ENCODE measurements at places on chromosomes 1 and 21.

GRCh38 chr21:14751602-14752344, 205.7 kb upstream of the SAMSN1 start:
- no peak for ATAC-seq

DNA sequence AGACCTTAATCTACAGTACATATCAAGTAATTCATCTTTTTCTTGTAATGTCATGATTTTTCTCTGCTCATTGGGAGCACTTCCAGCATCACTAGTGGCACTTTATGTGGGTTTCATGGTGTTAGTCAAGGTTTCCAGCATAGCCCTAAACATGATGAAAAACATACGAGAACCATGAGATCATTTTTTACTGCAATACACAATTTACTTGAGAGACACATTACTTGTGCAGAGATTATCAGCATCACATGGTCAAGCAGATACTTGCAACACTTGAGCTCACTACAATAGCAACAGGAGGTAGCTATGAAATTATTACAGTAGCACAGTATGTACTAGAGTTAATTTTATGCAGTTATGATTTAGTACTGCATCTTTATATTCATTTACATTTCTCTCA, 36.4 kb downstream of the ITGB3BP start:
- no peak for ATAC-seq

GRCh38 chr1:33057095-33057494, 20.4 kb upstream of the AK2 start:
- no peak for ATAC-seq

- no peak for ATAC-seq
Measured at GRCh38 chr1:158095737-158096335, 84.9 kb upstream of the CD1D start.

DNA sequence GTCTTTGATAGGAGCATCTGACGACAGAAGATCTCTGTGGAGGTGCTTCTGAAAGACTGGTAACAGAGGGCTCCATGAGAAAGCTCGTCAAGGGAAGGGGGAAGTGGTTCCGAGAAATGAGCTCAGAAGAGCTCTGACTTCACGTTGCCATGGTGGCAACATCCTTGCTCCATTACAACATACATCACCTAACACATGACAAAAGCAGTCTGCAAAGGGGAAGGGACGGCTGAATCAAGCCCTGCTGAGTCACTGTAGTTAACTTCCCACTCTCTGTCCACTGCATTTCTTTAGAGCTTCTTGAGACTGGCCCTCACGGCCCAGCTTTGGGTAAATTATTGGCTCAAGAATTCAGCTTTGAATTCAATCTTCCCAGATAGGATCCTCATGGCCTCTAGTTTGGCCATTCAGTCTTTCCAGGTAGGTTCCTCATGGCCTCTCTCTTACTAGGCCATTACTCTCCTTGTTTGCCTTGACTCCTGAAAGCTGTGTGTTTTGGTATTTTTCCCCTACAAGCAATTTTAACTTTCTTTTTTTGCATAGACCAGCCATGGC, 88.0 kb upstream of the ZNF648 start:
- peak; percentile 70 for ATAC-seq

DNA sequence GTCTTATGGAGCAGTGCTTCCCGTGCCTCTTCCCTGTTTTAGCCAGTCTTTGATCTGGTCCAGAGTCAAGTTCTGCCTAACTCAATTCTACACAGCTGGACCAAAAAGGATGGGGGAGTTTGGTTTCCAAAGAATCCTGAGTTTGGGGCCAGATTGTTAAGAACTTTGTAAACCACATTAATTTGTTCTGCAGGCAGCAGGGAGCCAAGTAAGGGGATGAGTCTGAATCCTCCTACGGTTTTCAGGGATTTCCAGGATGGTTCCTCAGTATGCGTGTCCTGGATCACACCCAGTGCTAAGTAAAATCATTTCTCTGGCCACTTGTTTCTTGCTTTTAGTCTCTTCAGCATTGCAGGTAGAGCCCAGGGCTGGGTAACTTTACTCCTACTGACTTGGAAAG, 26.1 kb upstream of the GJA5 start:
- no peak for ATAC-seq

- ATAC-seq = no peak
Measured at GRCh38 chr1:203638103-203638475, 11.5 kb downstream of the ATP2B4 start.

DNA sequence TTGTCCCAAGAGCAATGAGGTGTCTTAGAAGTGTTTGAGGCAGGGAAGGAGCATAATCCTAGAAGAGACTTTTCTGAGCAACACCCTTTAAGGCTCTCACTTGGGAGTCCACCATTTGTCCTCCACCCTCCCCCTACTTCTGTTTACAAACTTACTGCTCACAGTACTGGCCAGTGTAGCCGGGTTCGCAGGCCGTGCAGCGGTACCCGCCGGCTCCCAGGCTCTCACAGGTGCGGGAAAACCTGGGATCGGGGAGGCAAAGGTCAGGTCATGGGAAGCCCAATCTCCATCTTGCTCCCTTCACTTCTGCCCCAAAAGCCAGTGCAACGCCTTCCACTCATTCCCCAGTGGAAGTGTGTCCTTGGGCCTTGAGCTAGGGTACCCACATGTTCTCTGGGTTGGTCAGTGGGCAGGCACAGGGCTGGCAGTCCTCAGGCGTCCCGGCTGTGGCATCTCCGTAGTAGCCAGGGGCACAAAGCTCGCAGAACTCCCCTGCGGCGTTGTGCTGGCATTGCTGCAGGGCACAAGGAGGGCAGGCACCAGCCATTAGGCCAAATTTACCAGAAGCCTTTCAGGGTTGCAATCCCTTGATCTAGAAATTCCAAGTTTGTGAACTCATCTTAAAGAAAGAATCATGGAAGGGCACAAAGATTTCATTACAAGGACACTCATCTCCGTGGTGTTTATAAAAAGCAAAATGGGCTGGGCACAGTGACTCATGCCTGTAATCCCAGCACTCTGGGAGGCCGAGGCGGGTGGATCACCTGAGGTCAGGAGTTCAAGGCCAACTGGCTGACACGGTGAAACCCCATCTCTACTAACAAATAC, 49.8 kb downstream of the LDLRAD2 start:
- ATAC-seq = no peak

DNA sequence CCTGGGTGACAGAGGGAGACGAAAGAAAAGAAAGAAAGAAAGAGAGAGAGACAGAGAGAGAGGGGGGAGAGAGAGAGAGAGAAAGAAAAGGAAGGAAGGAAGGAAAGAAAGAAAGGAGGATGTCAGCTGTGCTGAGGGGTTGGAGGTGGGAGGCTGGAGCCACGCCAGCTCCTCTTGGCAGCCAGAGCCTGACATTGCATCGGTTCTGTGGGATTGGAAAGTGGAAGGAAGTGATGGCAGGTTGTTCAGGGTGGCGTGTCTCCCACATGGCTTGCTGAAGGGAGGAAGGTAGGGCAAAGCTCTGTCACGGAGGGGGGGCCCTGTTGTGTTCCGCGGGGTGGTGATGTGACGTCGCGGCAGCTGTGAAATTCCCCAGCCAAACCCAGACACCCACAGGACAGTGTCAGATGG, 30.7 kb downstream of the EIF2D start:
- peak; percentile 5 for ATAC-seq

DNA sequence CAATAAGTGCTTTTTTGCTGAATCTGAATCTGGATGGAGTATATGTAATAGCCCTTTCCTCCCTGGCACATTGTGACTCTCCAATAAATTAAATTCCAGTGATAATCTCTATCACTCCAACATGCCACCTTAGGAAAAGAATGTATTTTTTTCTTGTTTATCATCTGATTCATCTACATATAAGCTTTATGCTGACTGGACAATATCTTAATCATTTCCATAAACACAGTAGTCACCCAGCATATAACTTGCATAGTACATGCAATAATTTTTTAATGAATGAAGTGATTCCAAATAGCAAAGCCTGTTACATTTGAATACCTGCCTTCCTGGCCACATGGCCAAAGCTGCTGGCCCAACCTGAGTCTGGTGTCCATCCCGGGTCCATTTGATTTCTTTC, 477.6 kb upstream of the USP24 start:
- no peak for ATAC-seq

DNA sequence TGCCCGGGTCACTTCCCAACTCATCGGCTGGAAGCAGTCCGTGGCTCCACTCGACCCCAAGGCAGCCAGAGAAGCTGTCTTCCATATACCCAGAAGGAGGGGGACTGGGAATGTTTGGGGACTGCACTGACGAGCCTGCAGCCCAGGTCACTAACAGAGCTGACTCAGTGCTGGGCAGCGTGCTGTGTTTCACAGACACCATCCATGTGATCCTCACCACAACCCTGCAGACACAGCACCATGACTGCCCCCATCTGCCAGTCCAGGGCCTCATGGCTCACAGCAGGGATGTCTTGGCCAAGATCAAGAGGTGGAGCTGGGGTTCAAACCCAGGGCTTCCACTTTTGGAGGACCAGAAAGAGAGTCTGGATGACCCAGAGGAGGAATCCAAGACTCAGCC, 67.9 kb downstream of the KLHDC7A start:
- no peak for ATAC-seq

DNA sequence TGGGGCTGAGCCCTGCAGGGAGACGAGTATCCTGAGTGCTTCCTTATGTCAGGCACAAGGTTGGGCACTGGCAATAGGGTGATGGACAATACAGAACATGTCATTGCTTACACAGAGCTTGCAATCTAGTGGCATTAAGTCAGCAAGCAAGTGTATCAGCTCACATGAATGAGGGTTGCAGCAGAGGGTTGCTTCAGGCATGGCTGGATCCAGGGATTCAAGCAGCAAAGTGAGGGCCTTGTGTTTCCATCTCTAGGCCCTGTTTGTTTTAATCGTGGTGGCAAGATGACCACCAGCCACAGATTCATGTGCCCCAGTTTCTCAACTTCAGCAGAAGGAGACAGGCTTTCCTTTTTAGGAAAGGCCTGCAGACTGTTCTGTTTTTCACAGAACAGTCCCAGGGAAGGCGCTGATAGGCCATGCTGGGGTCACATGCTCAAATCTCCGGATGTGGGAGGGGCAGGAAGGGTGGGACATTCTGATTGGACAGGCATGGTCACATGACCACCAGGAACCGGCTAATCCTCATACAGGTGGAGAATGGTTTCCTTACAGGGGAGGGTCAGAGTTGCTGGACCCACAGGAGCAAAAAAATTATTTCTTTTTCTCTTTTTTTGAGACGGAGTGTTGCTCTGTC, 14.4 kb downstream of the PLOD1 start:
- ATAC-seq = no peak

DNA sequence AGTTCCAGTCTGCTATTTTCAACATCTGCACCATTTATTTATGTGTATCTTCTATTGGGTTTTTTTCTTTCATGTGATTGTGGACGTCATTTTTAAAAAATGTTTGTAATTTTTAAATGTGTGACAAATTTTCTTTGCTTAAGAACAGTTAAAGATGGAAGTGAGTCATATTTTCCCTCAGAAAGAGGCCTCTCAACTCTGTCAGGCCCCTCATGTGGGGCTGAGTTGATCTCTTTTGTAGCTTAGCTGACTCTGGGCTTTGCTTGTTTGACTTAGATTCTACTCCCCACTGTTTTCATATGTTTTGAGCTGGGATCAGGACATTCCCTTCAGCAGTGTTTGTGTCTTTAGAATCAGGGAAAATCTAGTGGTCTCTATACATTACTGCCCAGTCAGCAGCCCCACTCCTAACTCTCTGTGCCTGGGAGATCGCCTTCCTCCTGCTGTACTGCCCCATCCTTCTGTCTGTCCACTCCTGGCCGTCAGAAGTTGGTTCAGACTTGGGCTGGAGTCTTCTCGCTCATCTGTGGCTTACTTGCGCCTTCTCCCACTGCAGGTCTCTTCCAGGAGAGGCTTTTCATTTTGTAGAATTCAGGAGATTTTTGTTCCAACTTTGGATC, 137.4 kb downstream of the DYRK1A start:
- ATAC-seq = peak; percentile 83

DNA sequence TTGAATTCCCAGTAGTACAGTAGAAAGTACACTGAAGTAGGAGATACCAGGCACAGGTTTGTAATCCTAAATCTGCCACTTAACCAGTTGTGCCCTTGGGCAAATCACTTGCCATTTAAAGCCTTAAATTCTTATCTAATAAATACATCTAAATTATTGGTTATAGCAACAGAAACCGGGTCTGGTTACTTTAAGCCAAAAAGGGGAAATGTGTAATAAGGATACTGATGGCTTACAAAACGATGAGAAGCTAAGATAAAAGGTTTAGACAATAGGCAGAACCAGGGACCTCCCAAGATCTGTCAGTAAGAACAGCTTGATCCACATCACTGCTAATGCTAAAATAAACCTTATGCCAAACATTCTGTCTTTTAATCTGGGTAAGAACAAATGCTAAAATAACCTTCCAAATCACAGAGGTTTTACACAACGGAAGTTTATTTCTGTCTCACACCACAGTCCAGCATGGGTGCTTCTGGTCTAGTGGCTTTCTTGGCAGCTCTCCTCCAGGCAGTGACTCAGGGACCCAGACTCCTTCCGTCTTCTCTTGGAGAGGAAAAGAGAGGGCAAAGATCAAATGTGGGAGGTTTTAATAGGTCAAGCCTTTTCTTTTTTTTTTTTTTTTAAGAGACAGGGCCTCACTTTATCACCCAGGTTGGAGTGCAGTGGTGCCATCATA, 16.5 kb upstream of the ZMYM1 start:
- no peak for ATAC-seq

DNA sequence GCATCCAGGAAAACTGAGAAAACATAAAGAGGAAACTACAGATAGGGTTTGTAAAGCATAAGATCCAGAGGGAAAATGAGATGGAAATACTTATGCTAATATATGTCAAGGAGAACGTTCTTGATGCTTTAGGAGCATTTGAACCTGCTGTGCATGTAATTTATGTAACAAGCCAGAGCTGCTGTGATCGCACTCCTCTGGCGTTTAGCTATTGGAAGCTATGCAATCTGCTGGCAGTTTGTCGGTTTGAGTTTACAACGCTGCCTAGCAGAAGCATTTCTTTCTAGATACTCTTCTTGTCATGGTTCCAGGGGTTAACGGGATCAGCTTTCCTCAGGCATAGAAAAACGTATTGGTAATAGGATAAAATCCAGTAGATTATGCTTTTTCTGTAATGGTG, 182.7 kb downstream of the KCNH1 start:
- ATAC-seq = no peak

DNA sequence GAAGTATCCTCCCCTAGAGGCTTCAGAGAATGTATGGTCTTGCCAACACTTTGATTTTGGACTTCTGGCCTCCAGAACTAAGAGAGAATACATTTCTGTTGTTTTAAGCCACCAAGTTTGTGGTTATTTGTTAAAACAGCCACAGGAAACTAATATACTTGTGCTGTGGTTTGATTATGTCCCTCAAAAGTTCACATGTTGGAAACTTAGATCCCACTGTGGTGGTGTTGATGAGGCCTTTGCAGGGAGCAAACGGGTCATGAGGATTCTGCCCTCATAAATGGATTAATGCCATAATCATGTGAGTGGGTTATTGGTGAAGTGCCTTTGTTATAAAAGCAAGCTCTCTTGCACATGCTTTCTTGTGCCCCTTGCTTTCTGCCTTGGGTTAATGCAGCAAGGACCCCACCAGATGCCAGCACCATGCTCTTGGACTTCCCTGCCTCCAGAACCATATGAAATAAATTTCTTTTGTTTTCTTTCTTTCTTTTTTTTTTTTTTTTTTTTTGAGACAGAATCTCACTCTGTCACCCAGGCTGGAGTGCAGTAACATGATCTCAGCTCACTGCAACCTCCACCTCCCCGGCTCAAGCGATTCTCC, 157.3 kb downstream of the CLIC6 start:
- ATAC-seq = no peak
